ENCODE measurements at places on chromosomes 2 and 18.

GRCh38 chr2:47741101-47741500, 41.8 kb upstream of the MSH6 start:
- DNase-seq: no peak

DNA sequence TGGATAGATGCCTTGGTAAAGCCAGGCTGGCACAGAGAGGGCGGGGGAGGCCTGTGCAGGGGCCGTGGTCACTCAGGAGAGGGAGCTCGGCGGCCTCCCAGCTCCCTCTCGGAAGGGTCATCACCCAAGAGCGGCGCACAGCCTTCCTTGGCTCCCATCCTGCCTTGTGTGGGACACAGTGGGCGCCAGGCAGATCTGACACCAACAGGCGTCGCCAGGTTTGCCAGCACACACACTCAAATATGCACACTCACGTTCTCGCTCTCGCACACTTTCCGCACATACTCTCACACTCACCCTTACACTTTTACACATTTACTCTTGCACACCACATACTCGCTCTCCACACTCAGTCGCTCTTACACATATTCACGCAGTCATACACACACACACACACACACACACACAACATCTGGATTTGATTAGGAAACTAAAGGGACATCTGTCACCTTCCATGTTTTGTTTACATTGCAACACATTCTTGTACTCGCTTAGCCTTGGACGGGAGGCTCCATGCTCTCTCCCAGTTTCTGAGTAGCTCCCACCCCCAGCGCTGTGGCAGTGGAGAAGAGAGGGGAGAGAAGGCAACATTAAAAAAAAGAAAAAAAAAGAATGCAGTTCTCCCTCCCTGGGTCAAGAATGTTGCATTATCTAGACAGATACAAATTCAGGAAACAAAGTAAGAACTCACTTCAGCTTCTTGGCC, 10.5 kb downstream of the CHMP1B start:
- no peak for DNase-seq

DNA sequence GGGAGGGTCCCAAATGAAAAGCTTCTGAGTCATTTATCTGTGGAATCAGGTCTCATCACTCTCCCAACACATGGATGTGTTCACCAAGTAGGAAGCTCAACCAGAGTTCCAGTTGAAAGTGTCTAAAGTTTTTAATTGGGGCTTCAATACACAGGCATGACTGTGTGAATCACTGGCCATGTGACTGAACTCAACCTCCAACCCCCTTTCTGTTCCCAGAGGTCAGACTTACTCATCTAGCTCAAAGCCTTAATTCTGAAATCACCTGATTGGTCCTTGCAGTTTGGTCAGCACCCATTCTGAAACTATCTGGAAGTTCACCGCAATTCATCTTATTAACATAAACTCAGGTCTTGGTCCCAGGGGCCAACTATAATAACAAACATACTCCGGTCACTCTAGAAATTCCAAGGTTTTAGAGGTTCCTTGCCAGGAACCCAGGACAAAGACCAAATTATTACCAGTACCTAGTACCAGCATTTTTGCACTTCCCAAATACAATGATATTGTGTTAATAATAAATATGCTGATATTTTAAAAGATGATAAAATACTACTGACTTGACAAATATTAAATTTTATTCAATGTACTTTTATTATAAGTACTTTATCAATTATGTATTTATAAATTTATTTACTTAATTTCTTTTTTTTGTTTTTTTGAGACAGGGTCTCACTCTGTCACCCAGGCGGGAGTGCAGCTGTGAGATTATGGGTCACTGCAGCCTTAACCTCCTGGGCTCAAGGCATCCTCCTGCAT, 10.7 kb upstream of the RBM45 start:
- DNase-seq: no peak

DNA sequence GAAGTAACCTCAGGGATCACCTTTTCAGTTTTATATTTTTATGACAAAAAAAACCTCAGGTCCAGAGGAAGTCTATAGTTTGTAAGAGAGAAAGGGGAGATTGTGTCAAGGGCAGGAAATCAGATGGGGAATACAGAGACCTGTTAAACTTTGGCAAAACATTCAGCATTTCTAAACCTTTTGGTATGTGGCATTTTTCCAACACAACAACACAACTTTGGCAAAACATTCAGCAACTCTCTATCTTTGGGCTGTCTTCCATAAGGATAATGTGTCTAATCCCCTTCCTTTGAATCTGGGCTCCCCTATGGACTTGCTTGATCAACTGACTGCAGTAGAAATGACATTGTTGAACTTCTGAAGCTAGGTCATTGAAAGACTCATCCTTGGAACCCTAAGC, 220.6 kb upstream of the CCDC68 start:
- no peak for DNase-seq

DNA sequence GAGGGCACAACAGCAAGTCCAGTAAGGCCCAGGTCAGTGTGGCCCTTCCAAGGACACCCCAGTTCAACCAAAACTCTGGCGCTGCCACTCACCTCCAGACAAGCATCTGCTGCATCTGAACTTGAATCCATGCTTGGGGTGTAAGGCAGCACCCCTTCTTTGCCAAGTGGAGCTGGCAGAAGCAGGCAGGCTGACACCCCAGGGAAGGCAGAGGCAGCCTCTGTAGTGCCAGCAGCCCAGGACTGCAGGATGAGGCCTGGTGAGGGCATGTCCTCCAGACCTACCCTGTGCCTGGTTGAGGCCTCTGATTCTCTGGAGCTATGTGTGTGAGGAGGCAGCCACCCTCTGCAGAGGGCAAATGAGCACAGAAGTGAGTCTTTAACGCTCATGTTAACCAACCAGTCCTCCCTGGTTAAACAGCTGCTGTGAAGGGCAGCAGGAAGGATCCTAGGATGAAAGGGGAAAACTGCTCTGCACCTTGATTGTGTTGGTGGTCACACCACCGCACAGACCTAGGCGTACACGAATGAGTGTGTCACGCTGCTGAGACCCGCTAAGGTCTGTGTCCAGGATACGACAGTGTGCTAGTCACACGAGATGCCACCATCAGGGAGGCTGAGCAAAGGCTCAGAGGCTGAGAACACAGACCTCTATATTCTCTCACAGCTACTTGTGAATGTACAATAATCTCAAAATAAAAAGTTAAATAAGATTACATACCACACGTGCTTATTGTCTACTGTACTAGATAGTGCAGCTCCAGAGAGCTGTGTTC, 2.2 kb downstream of the PARD6G start:
- no peak for DNase-seq

DNA sequence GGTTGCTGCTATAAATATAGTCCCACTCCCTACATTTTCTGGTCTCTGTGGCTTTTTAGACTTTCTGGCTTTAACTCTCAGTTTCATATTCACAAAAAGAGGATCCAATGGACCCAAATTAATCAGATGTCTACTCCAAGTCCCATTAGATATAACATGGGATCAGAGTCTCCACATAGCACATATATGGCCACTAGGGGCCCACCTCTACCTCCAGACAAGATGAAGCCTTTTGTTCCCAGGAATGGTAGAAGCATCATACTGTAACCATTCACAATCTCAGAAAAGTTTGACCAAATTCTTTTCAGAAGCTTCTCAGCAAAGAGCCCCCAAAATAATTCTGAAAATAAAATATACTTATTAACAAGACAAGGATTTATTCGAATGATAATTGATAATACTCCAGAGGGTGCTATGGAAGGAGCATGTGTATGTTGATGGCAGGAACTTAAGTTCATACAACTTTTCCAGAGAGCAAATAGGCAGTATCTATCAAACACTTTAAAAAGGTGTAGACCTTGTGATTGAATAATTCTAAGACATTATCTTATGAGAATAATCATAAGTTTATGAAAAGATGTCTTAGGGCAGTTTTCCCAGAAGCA, 382.3 kb upstream of the CRIM1 start:
- DNase-seq: no peak

- no peak for DNase-seq
Measured at GRCh38 chr18:22494771-22495170, 77.1 kb upstream of the CTAGE1 start.

DNA sequence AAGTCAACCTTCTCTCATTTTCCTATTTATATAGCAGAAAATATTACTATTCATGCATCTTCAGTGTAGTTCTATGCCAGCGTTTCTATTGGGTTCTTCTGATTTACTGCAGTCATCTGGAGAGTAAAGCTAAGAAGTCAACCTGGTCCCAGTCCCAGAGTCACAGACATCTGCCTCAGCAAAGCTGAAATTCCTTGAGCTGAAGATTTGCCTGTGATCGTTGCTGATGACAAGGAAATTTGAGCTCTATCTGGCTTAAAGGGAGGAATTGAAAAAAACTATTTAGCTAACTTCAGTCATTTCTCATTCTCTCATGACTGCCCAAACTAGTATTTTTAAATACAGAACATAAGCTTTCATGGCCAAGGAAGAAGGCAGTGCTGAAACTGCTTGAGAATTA, 45.7 kb downstream of the RND3 start:
- DNase-seq: no peak

- no peak for DNase-seq
Measured at GRCh38 chr18:73212442-73212841, 344.7 kb upstream of the NETO1 start.

DNA sequence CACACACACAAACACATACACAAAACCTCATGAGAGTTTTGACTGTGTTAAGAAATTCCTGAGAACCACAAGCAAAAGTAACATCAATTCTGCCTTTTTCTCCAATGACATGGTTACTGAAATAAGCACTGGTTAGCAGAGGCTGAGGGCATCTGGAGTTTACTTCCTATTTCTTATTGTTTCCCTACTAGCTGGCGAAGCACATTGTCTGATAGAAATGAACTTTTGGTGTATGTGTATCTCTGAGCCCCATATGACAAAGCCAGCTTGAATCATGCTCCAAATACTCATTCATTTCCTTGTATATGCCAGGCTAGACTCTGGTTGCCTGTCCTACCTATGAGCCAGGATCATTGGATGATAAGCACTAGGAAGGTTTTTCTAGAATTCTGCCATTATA, 203.1 kb downstream of the NCKAP5 start:
- DNase-seq: no peak

DNA sequence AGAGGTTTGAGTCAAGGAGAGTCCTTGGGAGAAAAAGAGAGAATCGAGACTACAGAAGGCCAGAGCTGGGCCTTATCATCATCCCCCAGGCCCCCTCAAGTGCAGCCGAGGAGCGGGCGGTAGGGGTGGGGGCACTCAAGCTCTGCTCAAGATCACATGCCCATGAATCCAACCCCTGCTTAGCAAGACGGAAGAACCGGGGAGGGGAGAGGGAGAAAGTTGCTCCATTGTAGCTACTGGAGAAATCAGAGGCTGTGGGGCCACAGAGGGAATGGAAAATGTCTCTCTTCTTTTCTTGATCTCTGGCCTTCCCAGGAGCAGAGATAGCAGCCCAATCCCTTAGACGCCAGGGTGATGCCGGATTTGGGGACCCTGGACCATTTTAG, 14.6 kb downstream of the SLC4A3 start:
- DNase-seq: no peak

- no peak for DNase-seq
Measured at GRCh38 chr2:122939796-122940195, 1085.3 kb upstream of the CNTNAP5 start.

DNA sequence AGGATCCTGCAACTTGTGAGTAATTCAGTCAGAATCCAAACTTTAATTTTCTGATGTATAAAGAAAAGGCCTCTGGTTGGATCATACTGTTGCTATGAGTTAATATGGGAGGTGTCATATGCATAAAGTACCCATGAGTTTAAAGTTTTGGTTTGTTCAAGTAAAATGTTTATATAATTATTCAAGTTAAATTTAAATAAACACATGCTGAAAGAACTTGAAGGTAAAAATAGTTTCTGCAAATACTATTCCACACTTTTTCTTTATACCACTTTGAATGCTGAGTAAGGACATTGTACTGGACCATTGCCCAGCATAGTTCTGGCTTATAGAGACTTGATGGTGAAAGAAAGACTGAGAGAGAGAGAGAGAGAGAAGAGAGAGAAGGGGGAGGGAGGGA, 30.7 kb downstream of the PKP4 start:
- DNase-seq: no peak

GRCh38 chr2:62672601-62673000, 32.9 kb upstream of the EHBP1 start:
- DNase-seq: no peak

- no peak for DNase-seq
Measured at GRCh38 chr2:138275881-138276280, 225.7 kb upstream of the SPOPL start.

GRCh38 chr2:32940316-32940997, 6.3 kb upstream of the LTBP1 start:
- no peak for DNase-seq

DNA sequence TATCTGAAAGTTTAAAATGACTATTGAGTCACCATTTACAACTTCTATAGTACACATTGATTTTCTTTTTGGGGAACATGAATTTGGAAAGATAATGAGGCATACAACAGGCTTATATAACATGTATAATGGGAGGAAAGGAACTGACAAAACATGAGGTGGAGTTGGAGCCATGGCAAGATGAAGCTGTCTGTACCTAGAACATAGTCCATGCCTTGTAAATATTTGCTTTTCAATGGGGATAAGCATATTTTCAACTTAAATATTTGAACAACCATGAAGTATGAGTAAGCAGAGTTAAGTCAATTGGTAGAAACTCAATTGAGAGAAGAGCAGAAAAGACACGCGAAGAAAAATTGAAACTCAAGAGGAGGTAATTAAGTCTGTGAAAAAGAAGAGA, 37.1 kb upstream of the GALNT13 start:
- no peak for DNase-seq

- DNase-seq: no peak
Measured at GRCh38 chr2:15894481-15895144, 45.7 kb upstream of the MYCN start.

GRCh38 chr2:42890791-42891355, 98.5 kb upstream of the HAAO start:
- peak; percentile 10 for DNase-seq

DNA sequence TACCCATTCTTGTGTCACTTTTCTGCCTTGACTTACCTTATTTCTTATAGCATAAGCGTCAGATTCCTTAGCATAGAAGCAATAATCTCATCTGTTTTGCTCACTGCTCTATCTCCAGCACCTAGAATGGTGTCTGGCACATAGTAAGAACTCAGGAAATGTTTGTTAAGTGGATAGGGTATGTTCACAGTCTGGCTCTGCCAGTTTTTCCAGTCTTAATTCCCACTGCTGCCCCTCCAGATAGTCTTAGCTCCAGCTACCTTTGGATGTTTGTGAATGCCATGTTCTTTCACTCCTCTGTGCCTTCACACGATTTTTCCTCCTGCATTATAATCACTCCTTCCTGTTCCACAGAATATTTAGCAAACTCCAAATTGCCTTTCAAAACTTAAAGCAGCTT, 29.0 kb downstream of the DNAJC10 start:
- DNase-seq: no peak

- no peak for DNase-seq
Measured at GRCh38 chr2:71348302-71348701, 16.7 kb downstream of the ZNF638 start.
